ENCODE measurements at places on chromosomes 2 and 18. TPM values are rescaled to one million over a fixed set of nuclear protein-coding genes. Genes with fewer than 3 reads are reported as not detected.

DNA sequence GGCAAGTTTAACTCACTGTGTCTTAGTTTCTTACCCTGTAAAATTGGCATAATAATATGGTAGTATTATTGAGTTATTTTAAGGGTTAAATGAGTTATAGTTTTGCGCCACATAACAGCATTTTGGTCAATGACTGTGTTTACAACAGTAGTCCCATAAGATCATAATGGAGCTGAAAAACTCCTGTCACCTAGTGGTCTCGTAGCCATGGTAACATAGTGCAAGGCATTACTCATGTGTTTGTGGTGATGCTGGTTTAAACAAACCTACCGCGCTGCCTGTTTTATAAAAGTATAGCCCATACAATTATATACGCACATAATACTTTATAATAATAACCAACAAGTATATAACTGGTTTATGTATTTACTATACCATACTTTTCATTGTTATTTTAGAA, 15.8 kb downstream of the UNC80 start:
- no peak for DNase-seq

GRCh38 chr2:76073992-76074604, 363.4 kb upstream of the GCFC2 start:
- DNase-seq: no peak

DNA sequence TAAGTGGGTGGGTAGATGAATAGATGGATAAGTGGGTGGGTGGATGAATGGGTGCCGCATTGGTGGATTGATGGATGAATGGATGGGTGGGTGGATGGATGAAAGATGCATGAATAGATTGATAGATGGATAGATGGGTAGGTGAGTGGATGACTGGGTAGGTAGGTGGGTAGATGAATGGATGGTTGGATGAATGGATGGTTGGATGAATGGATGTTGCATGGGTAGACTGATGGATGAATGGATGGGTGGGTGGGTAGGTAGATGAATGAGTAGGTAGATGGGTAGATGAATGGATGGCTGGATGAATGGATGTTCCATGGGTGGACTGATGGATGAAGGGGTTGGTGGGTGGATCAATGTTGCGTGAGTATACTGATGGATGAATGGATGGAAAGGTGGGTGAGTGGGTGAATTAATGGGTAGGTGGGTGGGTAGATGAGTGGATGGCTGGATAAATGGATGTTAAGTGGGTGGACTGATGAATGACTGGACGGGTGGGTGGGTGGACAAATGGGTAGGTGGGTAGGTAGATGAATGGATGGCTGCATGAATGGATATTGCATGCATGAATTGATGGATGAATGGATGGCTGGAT, 30.5 kb downstream of the ANKMY1 start:
- DNase-seq: no peak

GRCh38 chr2:54629914-54630857, 93.3 kb upstream of the EML6 start:
- DNase-seq: no peak

- no peak for DNase-seq
Measured at GRCh38 chr2:234669621-234670020, 172.7 kb upstream of the ARL4C start.

DNA sequence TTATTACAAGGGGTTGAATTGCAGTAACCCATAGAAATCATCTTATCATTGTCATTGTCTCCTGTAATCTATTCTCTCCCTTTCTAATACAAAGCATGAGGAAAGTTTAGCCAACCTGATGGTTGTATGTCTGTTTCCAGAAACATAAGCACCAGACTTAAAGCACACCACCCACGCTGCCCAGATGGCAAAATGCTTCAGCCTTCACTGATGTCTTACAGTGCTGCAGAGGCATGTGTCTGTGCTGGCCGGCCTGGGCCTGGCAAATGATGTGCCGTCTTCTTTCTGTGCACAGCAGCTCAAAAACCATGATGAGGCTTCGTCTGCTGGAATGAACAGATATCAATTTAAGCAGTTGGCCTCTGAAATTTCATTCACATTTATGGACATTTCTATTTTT, 443.0 kb upstream of the RGPD4 start:
- DNase-seq: no peak

LHCGR gene
- 0.08 TPM for polyA plus RNA-seq

ANKRD30BL gene
- 0.44 TPM for polyA plus RNA-seq

ZNF396 gene
- 2.4 TPM for polyA plus RNA-seq

TANC1 gene
- 60.5 TPM for polyA plus RNA-seq

SLC9A2 gene
- 0.29 TPM for polyA plus RNA-seq
